Fibroblast of mammary gland (primary cell): ENCODE measurements at places on chromosomes 13 and 19.

GRCh38 chr19:45424191-45425058 is 708 bp upstream of the ERCC1 start:
- DNase-seq = peak; percentile 97

DNA sequence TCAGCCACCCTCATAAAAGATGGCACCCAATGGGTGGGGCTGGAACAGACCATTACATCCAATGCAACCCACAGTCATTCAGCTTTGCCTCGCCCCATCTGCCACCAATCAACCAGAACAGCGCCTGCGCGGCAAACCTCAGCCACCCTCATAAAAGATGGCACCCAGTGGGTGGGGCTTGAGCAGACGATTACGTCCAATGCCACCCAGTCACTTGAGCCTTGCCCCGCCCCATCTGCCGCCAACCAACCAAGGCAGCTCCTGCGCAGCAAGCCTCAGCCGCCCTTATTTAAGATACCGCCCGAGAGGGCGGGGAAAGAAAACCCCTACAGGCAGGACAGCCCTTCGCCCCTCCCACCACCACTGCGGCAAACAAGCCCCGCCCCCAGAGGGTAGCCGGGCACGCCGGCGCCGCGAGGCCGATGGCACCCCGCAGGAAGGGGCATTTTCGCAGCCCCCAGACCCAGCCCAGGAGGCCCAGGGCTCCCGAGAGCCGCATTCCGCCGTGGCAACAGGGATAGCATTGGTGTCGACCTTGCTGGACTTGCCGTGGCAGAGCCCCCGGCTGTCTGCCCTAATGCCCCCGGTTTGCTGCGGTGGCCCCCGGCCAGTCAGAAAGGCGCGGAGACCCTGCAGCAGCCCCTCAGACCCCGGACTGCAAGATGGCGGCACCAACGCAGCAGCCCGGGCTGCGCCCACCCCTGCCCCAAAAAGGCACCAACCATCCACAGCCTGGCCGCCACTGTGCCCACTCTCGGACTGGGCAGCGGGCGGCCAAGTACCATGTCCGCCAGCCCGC is 675 bp downstream of the PEG3 start:
- DNase-seq = peak; percentile 84

GRCh38 chr19:17767559-17767958 is 16.3 kb downstream of the FCHO1 start:
- DNase-seq = no peak

GRCh38 chr13:105627270-105627669 is 908.2 kb downstream of the EFNB2 start:
- no peak for DNase-seq

GRCh38 chr19:56099638-56100539 is 21.2 kb downstream of the ZNF787 start:
- DNase-seq = no peak

GRCh38 chr13:30121666-30122065 is 185.7 kb downstream of the KATNAL1 start:
- DNase-seq = no peak

DNA sequence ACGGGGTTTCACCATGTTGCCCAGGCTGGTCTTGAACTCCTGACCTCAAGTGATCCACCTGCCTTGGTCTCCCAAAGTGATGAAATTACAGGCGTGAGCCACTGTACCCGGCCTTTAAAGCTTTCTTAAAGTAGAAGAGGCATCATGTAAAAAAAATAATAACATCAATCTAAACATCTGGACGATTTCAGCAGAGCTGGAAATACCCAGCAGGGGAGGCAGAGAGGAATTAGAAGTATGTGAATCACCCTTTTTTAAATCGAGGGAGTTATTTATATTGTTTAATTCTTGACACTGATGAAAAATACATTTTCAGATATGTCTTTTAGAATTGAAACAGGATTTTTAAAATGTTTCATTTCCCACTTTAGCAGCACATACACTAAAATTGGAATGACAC is 37.4 kb upstream of the MTIF3 start:
- no peak for DNase-seq

DNA sequence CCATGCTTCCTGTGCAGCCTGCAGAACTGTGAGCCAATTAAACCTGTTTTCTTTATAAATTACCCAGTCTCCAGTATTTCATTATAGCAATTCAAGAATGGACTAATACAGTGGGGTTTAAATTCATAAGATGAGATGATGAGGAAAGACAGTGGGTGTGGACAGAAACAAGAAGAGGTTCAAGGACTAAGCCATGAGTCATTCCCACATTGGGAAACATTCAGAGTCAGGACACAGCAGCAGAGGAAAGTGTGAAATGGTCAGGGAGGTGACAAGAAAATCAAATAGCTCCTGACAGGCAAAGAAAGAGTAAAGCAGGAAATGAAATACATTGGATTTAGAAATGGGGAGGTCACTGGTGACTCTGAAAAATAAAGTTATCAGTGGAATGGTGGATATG is 9.1 kb downstream of the ZNF841 start:
- peak; percentile 70 for DNase-seq

GRCh38 chr13:90276216-90276615 is 1071.3 kb upstream of the MIR17HG start:
- DNase-seq = no peak

DNA sequence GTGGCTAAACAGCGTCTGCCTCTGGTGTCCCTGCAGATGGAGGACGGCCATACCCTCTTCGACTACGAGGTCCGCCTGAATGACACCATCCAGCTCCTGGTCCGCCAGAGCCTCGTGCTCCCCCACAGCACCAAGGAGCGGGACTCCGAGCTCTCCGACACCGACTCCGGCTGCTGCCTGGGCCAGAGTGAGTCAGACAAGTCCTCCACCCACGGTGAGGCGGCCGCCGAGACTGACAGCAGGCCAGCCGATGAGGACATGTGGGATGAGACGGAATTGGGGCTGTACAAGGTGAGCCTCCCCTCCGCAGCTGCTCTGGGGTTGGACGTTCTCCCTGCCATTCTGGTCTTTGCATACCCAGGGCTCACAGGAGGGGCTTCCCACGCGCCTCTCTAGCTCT is 19.9 kb downstream of the UHRF1 start:
- DNase-seq = peak; percentile 88

DNA sequence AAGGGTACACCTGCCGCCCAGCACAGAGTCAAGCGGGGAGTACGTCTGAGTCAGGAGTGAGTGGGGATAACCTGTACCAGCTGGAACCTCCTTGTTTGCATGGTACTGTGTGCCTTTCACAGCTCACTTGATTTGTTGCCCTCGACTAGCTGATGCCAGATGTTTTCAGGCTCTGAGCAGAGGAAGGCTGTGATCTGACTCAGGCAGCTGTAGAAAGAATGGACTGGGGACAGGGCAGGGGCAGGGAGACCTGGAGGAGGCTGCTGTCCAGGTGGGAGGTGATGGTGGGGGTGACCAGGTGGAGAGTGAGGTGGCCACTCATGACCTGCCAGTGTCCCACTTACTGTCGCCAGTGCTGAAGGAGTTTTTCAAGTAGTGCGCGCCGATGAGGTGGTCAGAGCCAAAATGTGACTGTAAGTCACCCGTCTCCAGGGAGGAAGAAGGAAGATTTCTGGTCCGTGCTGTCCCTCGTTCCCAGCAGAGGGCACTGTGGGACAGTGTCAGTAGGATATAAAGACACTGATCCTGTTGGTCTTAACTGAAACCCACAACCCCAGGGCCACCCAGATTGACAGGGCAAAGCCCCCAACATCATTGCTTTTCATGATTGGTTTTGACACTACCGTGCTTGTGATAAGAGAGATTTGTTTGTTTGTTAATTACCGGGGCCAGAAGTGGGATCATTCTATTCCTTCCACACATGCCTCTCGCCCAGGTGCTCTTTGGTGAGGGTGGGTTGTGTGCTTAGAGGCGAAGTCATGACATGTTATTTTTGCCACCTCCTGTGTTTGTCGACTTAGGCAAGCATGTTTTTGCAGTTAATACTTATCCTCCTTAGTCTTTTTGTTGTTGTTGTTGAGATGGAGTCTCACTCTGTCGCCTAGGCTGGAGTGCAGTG is 128.4 kb downstream of the DPF1 start:
- DNase-seq = peak; percentile 71

- DNase-seq = no peak
These were observed 25.4 kb downstream of the RAB20 start for GRCh38 chr13:110536006-110536693.

GRCh38 chr13:85303630-85304029 is 495.6 kb downstream of the SLITRK6 start:
- DNase-seq = no peak

DNA sequence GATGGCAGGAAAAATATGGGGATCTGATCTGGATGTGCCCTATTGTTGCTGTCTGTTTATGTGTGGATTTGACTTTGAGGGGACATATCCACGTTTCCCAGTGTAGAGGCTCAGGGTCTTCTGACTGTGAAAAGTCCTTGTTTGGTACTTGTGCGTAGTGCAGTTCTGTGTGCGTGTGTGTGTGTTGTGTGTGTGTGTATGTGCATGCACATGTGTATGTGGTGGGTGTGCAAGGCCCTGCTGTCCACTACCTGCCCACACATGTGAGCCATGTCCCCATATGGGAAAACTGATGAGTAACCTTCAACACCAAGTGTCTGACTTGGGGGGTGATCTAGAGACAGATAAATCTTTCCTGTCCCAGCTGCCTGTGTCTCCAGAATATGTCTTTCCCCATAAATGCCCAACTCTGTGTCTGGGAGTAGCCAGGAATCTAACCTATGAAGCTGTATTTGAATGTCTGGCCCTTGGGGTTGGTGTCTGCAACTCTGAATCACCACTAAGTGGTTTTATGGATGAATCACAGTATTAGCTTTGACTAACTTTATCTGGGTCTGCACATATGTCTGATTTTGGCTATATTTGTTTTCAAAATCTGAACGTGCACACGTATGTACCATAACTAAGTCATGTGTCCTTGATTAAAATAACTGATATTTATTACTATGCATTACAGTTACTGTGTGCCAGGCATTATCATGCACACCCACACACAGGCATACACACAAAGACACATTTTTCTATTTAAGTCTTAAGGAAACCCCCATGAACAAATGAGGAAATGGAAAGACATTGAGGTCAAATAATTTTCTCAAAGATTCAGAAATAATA is 17.4 kb downstream of the KLK2 start:
- peak; percentile 47 for DNase-seq

- no peak for DNase-seq
These were observed 785.6 kb upstream of the KLHL1 start for GRCh38 chr13:70893832-70894231.

DNA sequence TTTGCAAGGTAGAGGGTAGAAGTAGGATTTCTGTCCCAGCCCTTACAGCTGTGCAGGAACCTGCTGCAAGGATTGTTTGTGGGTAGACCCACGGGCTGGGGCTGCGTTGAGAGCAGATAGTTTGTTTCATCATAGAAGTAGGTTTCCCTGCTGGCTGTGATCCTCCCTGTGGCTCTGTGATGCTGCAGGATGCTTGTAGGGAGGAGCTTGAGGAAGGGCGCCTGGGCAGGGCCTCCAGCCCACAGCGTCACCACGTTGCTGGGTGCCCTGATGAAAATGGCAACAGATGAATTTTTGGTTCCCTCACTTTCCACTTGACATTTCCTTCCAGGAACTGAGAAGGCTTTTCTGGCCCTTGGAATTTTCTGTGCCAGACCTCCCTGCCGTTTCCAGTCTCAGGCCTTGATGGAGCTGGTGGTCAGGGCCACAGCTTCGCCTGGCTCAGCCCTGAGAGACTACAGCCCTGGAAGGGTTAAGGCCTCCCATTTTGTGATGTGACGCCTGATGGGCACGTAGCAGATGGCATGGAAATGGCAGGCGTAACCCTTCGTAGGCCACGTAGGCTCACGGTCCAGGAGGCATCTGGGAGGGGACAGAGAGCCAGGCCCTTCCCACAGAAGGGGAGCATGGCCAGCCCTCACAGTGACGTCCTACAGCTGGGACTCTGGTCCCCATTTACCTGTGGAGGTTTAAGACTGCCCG is 42.2 kb downstream of the GATAD2A start:
- DNase-seq = peak; percentile 25

DNA sequence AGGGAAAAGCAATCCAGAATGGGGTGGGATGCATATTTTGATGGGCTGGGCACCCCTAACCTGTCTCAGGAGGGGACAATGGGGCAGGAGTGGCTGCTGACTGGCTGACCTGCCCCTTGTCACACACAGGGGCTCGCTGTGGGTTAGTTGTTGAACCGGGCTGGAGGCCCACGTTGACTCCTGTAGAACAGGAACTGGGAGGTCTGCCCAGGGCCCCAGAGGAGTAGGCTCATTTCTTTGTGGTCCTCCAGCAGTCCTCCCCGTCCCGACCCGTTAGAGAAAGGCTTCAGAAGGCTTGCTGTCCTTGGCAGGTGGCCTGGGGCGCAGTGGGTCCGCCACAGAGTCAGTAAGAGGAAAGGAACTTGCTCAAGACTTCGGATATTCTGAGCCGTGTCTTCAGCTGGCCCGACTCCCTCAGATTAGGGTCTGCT is 70.1 kb downstream of the COL4A1 start:
- no peak for DNase-seq

DNA sequence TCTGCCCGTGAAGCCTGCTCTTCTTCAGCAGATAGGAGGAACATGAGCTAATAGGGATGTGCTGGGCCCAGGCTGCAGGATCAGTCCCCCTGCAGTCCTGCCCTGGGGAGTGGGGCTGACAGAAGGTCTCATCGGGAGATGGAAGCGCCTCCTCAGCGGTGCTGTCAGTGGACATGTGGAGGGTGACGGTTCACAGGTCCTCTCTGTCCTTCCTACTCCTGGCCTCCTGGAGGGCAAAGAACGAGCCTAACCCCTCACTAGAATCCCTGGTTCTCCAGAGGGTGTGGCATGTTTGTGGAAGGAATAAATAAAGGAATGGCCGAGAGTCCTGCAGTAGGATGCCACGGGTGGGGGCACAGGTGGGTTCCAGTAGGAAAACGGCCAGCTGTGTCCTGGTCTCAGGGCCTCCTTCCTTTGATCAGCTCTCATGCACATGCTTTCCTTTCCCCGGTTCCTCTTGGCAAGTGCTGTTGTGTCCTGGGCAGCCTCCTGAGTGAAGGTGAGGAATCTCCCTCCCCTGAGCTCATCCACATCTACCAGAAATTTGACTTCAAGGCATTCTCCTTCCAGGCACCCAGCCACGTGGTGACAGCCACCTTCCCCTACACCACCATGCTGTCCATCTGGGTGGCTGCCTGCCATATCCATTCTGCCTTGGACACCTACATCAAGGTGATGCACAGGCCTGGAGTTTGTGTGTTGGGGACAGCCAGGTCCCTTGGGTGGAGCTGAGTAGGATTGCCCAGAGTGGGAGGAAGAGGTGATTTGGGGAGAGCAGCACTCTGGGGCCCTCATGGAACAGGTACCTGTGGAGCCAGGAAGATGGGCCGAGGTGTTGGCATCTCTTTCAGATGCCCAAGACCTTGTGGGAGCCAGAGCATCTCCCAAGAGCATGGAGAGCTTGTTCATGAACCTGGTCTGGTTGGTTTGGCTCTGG is 28.6 kb upstream of the ZNF492 start:
- no peak for DNase-seq

- DNase-seq = no peak
These were observed 4.8 kb downstream of the TSPAN16 start for GRCh38 chr19:11300811-11301120.
